ENCODE measurements at places on chromosomes 11 and 22.

- DNase-seq: no peak
Observed at GRCh38 chr22:23055449-23056179, 14.7 kb upstream of the GNAZ start.

DNA sequence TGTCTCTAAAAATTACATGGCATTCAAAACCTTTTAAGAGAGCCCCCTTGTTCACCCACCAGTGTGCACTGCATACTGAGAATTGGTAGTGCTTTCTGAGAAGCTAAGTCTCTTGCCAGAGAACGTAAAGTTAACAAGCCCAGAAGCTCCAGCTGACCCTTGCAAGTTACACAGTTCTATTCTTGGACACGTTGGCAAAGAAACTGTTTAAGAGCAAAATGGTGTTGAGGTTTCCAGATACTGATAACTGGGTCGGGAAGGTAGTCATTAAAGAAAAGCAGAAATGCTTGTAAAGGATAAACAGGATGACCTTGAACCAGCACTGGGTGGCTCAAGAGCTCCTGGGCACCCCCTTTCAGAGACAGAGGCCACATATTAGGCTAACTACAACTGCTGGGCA, 284.8 kb downstream of the CADM1 start:
- DNase-seq: no peak

- no peak for DNase-seq
Observed at GRCh38 chr22:25183949-25184619, 15.6 kb upstream of the CRYBB3 start.

- DNase-seq: no peak
Observed at GRCh38 chr11:93507517-93507916, 35.7 kb downstream of the SMCO4 start.

DNA sequence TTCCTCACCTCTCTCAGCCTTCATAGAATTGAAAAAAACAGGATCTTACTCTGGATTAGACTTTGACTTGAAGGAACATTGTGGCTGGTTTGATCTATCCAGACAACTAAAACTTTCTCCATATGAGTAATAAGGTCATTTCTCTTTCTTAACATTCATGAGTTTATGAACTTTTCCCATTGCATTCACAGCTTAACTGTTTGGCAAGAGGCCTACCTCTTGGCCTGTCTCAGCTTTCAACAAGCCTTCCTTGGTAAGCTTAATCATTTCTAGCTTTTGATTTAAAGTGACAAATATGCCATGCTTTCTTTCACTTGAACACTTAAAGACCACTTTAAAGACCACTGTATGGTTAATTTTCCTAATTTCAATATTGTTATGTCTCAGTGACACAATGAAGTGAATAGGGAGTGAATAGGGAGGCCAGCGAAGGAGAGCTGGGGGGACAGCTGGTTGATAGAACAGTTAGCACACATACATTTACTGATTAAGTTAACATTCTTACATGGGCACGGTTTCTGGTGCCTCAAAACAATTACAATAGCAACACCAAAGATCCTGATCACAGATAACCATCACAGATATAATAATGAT, 17.0 kb downstream of the IMMP1L start:
- DNase-seq: peak; percentile 30

DNA sequence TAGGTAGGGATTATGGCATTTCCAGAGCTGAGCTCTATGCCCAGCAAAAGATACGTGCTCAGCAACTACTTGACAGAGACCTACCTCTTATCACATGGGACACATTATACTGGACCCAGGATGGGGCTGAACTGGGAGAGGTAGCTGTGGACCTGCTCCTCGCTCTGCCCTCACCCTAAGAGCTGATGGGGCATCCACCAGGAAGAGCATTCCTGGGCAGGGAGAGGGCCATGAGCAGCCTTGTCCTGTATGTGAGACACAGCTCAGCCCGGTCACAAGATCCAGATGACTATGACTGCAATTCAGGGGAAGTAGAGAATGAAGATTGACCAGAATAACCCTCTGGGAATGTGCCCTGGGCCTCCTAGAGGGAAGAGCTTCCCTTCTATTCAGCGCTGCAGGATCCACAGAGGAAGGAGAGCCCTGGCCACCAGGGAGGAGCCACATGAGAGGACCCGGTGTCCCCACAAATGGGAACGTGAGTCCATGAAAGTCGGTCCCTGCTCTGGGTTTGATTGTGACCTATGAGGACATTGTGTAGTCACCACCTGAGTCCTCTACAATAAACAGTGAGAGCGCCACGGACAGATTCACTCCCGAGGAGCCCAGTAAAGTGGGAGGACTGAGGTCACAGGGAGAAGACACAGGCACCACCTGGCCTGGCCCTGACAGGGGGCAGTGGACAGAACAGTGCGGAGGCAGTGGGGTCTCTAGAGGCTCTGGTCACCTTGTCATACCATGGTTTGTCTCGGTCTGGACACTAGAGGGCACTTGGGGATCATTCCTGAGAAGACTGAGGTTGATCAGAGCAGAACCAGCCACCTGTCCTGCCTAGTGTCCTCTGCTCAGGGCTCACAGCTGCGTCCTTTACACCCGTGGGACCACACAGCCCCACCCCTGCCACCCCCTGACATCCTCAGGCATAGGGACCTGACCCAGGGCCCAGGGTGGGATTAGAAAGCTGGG, 99.5 kb downstream of the ZNF280B start:
- DNase-seq: peak; percentile 13

DNA sequence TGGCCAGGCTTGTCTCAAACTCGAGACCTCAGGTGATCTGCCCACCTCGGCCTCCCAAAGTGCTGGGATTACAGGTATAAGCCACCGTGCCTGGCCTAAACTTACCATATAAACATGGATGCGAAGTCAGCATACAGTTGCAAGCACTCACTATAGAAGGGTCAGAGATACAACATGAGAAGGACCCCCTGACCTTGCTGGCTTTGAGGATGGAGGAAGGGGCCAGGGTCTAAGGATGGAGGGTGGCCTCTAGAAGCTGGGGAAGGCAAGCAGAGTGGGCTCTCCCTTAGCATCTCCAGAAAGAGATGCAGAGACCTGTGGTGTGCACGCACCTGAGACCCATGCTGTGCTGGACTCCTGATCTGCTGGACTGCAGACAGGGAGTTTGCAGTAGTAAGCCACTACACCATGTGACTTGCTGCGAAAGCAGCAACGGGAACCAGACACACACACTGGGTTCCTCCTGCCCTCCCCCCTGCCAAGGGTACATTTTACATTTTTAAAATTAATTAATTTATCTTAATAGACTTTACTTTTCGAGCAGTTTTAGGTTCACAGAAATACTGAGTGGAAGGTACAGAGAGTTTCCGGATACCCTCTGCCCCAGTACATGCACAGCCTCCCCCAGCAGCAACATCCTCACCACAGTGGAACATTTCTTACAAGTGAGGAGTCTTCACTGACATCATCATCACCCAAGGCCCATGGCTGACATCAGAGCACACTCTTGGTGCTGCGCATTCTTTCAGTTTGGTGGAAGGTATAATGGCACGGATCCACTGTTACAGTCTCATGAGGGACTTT, 170.1 kb upstream of the B3GAT1 start:
- no peak for DNase-seq

All from AG10803 (cell line).